ENCODE measurements at places on chromosomes 1 and 21.

DNA sequence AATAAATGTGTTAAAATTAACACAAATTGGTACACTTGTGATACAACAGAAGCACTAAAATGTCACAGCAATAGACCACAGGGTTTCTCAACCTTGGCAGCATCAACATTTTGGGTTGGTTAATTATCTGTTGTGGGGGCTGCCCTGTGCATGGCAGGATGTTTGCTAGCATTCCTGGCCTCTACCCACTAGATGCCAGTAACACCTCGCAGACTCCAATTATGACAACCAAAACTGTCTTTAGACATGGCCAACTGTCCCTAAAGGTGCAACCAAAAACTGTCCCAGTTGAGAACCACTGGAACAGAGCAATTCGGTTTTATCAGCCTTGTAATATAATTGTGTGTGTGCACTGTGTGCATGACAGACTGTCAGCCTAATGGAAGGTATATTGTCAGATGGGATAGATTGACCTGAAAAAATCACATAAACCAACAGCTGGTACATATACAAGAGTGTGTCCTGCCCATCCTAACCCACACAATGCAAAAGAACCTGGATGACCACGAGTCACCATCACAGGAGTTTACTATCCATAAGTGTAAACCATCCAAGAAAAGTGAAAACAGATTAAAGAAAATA lies 13.5 kb upstream of the ERG start:
- no peak for DNase-seq

DNA sequence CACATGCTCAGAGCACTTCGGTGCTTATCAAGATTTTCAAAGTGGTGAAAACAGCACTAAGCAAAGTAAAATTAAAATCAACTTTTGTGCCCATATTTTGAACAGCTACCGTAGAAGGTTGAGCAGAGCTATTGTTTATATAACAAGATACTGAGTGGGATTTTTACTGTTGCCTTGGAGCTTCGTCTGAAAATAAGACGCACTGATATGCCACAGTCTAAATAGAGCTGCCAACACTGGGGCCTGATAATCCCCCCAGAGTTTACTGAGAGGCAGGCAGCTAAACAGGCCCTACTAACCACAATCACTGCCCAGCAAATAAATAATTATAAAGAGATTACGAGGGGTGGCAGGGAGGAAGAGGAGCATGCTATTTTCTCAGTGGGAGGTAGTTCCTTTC lies 650 bp upstream of the CCDC190 start:
- DNase-seq: no peak

GRCh38 chr1:191910245-191910644 lies 248.0 kb upstream of the RGS18 start:
- DNase-seq: no peak

- no peak for DNase-seq
Observed at GRCh38 chr1:208251911-208252835, 8.0 kb upstream of the PLXNA2 start.

DNA sequence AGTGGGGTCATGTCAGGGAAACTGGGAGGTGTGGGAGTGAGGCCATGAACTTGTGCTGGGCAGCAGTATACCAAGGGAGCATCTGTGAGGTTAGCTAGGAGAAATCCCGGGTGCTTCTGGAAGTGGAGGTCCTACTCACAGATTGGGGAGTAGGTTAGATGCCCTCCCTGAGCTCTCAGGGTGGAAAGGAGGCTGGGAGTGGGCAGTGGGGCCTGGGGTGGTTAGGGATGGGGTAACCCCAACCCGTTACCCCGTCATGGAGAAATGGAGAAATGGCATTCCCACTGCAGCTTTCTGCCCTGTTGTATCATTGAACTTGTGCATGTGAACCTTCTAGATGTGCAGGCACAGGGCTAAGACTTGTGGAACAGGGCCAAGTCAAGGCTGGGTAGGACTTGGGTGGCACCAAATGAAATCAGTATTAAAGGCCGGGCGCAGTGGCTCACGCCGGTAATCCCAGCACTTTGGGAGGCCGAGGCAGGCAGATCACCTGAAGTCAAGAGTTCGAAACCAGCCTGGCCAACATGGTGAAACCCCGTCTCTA lies 27.2 kb downstream of the EXOC8 start:
- no peak for DNase-seq

DNA sequence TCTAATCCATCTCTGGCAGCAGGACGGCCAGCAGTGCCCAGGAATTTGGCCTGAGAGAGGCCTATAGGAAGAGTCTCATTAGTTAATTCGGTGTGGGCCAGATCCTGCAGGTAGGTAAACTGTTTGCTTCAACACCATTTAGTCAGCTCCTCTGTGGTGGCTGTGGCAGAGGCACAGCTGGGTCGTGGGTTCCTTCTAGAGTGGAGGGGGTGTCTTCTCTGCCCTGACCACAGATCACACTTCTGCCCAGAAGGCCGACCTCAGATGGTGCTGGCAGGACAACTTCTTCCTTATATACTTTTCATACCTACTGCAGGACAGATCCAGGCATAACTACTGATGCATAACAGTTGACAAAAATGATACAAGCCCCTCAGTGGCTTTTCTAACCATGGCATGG lies 281.4 kb downstream of the RPS6KC1 start:
- no peak for DNase-seq

- DNase-seq: no peak
Observed at GRCh38 chr1:31781138-31781755, 17.1 kb upstream of the ADGRB2 start.

GRCh38 chr1:118960567-118961136 lies 27.5 kb downstream of the TBX15 start:
- DNase-seq: no peak

GRCh38 chr1:148166558-148167492 lies 14.7 kb upstream of the NBPF11 start:
- no peak for DNase-seq

- no peak for DNase-seq
Observed at GRCh38 chr1:198778049-198778448, 139.2 kb downstream of the PTPRC start.

- no peak for DNase-seq
Observed at GRCh38 chr21:25952306-25952705, 217.5 kb downstream of the GABPA start.

DNA sequence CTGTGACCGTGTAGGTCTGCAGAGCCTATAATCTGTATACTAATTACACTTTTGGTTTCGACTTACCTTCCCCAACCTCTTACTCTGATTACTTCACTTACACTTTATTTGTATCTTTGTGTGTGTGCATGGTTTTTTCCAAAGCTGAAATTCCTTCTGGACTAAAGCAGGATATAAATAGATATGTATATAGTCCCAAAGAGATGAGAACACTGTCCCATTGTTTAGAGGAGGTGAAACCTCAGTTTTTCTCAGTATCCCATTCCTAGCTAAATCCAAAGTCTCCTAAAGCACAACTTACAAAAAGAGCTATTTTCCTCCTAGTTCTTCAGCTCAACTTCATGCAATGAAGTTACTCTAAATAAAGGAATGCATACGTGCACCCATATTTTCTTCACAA lies 442.2 kb downstream of the SMYD3 start:
- no peak for DNase-seq

All from AG04449 (cell line).